ENCODE measurements at places on chromosomes 12 and 14. TPM values are rescaled to one million over a fixed set of nuclear protein-coding genes. Genes with fewer than 3 reads are reported as not detected.

MLEC gene
- total RNA-seq: 217 TPM

CD163 gene
- 0.04 TPM for total RNA-seq

PDZRN4 gene
- 0.90 TPM for total RNA-seq

DNAJC22 gene
- total RNA-seq: 0.10 TPM

MANSC4 gene
- total RNA-seq: not detected

DNA sequence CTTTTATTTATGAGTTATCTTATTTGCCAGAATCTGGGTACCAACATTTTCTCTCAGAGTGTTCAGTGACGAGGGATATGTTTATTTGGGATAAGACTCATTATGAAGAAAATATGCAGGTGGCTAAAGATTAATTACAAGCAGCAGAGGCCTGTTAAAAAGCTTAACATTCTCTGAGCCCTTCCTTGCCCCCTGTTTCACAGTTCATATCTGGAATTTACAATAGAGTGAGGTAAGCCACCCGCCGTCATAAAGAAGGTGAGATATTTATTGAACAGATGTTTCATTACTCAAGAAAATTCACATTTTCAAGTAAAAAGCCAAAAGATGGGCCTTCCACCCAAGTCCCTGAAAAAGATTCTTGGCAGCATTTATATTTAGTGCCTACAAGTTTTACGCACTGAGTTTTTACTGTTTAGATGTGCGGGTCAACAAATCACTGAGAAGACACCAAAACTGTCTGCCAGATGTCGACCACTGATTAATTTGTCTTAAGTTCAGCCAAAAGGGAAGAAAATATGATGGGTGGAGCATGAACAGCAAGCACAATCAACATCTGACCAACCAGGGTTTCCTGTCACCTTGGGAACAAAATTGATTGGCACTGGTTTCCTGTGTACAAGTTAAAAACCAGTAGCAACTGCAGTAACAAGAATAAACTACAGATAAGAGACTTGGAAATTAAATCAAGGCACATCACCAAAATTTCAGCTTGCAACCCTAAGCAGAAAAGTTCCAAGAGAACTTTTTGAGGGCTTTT, 85.5 kb upstream of the PTPRB start:
- no peaks in the 10 kb centered on the region for H3K36me3 ChIP-seq
- H3K4me3 ChIP-seq: no peak overlapping the region
- H3K27me3 ChIP-seq: no peaks in the 10 kb centered on the region
- peaks cover 29% of the 10 kb centered on the region for H3K4me1 ChIP-seq
- peak overlapping the region; percentile 64 for H3K27ac ChIP-seq
- no peak for DNase-seq

- H3K4me3 ChIP-seq: no peak overlapping the region
- H3K4me1 ChIP-seq: peaks cover 21% of the 10 kb centered on the region
- DNase-seq: no peak
- H3K36me3 ChIP-seq: no peaks in the 10 kb centered on the region
- no peaks in the 10 kb centered on the region for H3K27me3 ChIP-seq
- no peak overlapping the region for H3K27ac ChIP-seq
These were observed 247.6 kb upstream of the PWP1 start for GRCh38 chr12:107437954-107438353.

DNA sequence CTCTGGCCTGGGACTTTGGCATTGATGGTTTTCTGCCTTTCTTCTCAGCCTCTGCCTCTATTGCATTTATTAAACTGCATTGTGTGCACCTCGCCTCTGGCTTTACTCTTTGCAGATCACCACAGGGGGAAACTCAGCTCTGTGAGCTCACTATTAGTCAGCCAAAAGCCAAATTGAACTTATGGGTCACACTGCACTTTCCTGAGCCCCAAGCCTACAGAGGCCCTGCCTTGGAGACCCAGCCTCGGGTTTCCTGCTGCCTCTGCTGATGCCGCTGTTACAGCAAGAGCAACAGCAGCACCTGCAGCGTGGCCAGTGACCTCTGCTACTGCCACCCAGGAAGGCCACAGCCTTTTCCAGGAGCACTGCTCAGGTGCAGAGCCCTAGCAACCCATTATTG, 122.5 kb downstream of the DAD1 start:
- no peaks in the 10 kb centered on the region for H3K4me1 ChIP-seq
- H3K27ac ChIP-seq: no peak overlapping the region
- no peak for DNase-seq

DNA sequence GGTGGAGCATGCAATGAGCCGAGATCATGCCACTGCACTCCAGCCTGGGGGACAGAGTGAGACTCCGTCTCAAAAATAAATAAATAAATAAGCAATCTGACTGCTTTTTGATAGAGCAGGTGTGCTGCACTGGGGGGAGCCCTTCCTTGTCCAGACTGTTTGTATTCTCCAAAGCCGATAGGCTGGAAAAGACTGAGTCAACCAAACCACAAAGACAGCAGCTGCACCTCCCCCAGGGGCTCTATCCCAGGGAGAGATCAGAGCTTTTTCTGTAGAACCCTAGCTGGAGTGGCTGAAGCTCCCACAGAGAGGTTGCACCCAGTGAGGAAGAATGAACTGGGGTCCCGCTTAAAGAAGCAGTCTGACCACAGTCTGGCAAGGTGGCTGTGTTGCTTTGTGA, 45.8 kb upstream of the LALBA start:
- H3K36me3 ChIP-seq: no peaks in the 10 kb centered on the region
- H3K4me3 ChIP-seq: no peak overlapping the region
- no peak overlapping the region for H3K27ac ChIP-seq
- H3K4me1 ChIP-seq: no peaks in the 10 kb centered on the region
- DNase-seq: no peak
- H3K27me3 ChIP-seq: no peaks in the 10 kb centered on the region

DNA sequence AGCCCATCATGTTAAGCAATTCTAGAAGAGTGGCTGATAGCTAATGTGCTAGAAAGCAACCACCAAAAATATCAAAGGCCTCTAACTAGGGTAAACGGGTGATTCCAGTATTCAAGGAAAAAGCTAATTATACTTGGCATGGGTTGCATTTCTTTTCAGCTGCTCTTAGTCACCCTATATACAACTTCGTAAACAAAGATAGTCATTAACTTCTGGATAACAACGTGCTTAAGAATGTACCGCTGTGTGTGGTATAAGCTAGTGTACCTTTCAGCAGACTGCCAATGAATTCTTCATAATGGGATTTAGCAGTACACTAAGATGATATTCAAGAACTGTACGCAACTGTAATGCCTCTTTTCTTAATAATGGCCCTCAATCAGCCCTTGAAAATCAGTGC, 42.2 kb upstream of the SLC6A13 start:
- peaks cover 21% of the 10 kb centered on the region for H3K36me3 ChIP-seq
- no peaks in the 10 kb centered on the region for H3K27me3 ChIP-seq
- no peak overlapping the region for H3K27ac ChIP-seq
- no peak overlapping the region for H3K4me3 ChIP-seq
- DNase-seq: no peak

DNA sequence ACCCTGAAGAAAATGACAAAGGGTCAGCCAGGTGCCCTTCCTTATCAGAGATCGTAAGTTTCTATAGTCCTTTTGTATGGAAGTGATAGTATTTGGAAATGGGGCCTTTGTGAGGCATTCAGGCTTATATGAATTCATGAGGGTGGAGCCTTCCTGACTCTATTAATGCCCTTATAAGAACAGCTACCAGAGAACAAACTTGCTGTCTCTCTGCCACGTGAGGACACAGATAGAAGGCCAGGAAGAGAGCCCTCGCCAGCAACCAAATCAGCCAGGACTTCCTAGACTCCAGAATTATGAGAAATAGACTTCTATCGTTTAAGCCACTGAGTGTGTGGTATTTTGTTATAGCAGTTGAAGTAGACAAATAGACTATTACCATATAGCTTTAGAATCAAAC, 36.7 kb downstream of the TRMT5 start:
- H3K4me3 ChIP-seq: no peak overlapping the region
- DNase-seq: no peak
- H3K4me1 ChIP-seq: peaks cover 7% of the 10 kb centered on the region
- H3K27ac ChIP-seq: no peak overlapping the region

GRCh38 chr14:103220134-103220981, 97.1 kb downstream of the TNFAIP2 start:
- H3K27me3 ChIP-seq: peaks cover 41% of the 10 kb centered on the region
- no peak overlapping the region for H3K27ac ChIP-seq
- peaks cover 7% of the 10 kb centered on the region for H3K4me1 ChIP-seq
- no peaks in the 10 kb centered on the region for H3K36me3 ChIP-seq
- H3K4me3 ChIP-seq: peak overlapping the region; percentile 58
- DNase-seq: peak; percentile 60

DNA sequence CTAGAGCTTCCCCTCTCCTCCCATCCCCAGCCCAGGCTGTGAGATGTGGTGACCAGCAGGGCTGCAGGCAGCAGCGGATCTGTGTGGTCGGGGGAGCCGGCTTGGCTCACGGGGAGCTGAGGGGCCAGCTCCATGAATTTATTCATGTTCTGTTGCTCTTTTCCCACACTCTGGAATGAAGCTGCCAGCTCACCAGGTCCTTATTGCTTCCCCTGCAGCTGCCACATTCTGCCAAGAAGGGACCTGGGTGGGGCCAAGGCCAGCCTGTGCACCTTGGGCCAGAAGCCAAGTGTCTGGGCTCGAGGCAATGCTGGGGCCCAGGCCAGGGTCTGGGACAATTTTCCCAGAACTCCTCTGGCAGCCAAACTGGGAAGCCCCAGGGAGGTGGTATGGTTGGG, 2.5 kb upstream of the C1QL4 start:
- H3K27me3 ChIP-seq: peaks cover 99% of the 10 kb centered on the region
- peaks cover 52% of the 10 kb centered on the region for H3K4me1 ChIP-seq
- peak overlapping the region; percentile 37 for H3K4me3 ChIP-seq
- no peaks in the 10 kb centered on the region for H3K36me3 ChIP-seq
- H3K27ac ChIP-seq: no peak overlapping the region
- DNase-seq: peak; percentile 69

GRCh38 chr14:103548463-103549351, 13.8 kb downstream of the BAG5 start:
- H3K4me3 ChIP-seq: no peak overlapping the region
- H3K4me1 ChIP-seq: 0 out of 2 replicates have a peak, but pooled peaks cover under 1% of the 10 kb centered on the region
- no peaks in the 10 kb centered on the region for H3K36me3 ChIP-seq
- H3K27ac ChIP-seq: no peak overlapping the region
- DNase-seq: no peak
- no peaks in the 10 kb centered on the region for H3K27me3 ChIP-seq

DNA sequence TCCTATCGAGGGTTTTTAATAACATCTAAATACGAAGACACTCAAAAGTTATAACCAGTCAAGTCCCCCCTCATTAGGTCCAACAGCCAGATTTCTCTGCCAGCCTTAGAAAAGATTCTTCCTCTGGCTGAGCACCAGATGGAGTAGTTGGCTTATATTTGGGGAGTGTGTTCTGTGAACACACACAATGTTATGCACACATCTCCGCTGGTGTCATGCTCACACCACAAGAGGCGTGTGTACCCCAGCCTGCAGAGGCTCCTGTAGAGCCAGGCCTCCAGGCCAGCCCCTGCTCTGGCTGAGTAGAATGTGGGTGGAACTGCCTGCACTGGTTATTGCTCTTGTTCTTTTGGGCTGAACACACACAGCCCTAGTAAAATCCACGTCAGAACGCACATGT, 64.0 kb downstream of the PIWIL1 start:
- no peaks in the 10 kb centered on the region for H3K36me3 ChIP-seq
- H3K27ac ChIP-seq: no peak overlapping the region
- no peaks in the 10 kb centered on the region for H3K27me3 ChIP-seq
- no peaks in the 10 kb centered on the region for H3K4me1 ChIP-seq

- H3K27ac ChIP-seq: no peak overlapping the region
- no peaks in the 10 kb centered on the region for H3K27me3 ChIP-seq
- H3K4me3 ChIP-seq: no peak overlapping the region
- H3K4me1 ChIP-seq: 0 out of 2 replicates have a peak, but pooled peaks cover 4% of the 10 kb centered on the region
- no peaks in the 10 kb centered on the region for H3K36me3 ChIP-seq
These were observed 12.4 kb downstream of the LUM start for GRCh38 chr12:91098941-91099340.

DNA sequence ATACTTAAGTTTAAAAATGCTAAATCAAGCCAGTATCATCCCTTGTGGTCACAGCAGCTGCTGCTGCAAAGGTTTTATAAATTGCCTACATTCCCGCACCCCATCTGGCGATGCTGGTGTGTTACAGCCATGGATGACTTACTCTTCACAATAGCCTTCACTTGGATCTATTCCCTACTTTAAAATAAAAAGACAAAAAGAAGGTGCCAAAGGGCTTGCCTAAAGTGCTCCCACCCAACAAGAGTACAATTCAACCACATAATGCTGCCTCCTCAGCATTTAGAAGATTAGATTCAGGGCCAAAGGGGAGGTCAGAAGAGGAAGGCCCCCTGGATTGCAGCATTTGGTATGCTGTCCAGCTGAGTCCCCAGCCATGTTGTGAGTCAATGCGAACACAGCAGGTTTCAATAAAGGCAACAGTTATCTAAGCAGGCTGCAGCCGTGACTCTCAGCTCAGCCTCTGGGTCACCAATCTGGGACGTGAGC, 176.1 kb downstream of the DAD1 start:
- H3K36me3 ChIP-seq: no peaks in the 10 kb centered on the region
- H3K27me3 ChIP-seq: no peaks in the 10 kb centered on the region
- no peak overlapping the region for H3K4me3 ChIP-seq
- no peaks in the 10 kb centered on the region for H3K4me1 ChIP-seq
- DNase-seq: no peak

- H3K27ac ChIP-seq: no peak overlapping the region
- DNase-seq: peak; percentile 16
- no peaks in the 10 kb centered on the region for H3K4me1 ChIP-seq
These were observed 205.4 kb downstream of the EPS8 start for GRCh38 chr12:15583804-15584203.

- H3K4me1 ChIP-seq: no peaks in the 10 kb centered on the region
- no peak overlapping the region for H3K27ac ChIP-seq
- no peak overlapping the region for H3K4me3 ChIP-seq
- H3K36me3 ChIP-seq: no peaks in the 10 kb centered on the region
- peaks cover 3% of the 10 kb centered on the region for H3K27me3 ChIP-seq
These were observed 19.3 kb downstream of the ASCL1 start for GRCh38 chr12:102976609-102977280.

DNA sequence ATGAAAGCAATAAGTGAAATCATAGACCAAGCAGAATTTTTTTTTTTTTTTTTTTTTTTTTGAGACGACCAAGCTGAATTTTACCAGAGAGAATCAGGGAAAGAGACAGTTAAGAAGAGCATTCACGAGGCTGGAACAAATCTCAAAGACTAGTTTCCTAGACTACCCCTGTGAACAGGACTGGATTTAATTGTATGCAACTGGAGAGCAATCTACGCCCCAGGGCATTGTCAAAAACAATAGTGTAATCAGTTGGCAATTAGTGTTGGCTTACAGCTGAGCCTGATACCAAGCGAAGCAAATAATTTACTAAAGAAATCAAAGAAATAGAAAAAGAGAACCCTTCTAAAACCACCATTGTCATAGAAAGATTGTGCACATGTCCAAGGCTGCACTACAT, 232.9 kb upstream of the CPNE8 start:
- no peak overlapping the region for H3K27ac ChIP-seq
- no peaks in the 10 kb centered on the region for H3K36me3 ChIP-seq
- no peaks in the 10 kb centered on the region for H3K4me1 ChIP-seq
- no peak for DNase-seq

- DNase-seq: no peak
- no peaks in the 10 kb centered on the region for H3K36me3 ChIP-seq
- no peak overlapping the region for H3K4me3 ChIP-seq
- no peaks in the 10 kb centered on the region for H3K27me3 ChIP-seq
- H3K4me1 ChIP-seq: no peaks in the 10 kb centered on the region
These were observed 276.5 kb upstream of the AMIGO2 start for GRCh38 chr12:47356129-47356700.

GRCh38 chr14:66628636-66629035, 120.7 kb downstream of the GPHN start:
- no peak overlapping the region for H3K27ac ChIP-seq
- DNase-seq: no peak
- no peaks in the 10 kb centered on the region for H3K36me3 ChIP-seq
- no peaks in the 10 kb centered on the region for H3K4me1 ChIP-seq
- H3K4me3 ChIP-seq: no peak overlapping the region

Measured in GM23338 (cell line).